Osteoblast (primary cell): ENCODE measurements at places on chromosomes 12 and 14.

- peak; percentile 81 for DNase-seq
Observed at GRCh38 chr14:76863724-76864407, 37.7 kb downstream of the LRRC74A start.

GRCh38 chr14:105487449-105487985, 831 bp downstream of the CRIP1 start:
- no peak for DNase-seq

- DNase-seq = peak; percentile 23
Observed at GRCh38 chr14:101590616-101591015, 29.3 kb downstream of the DIO3 start.

GRCh38 chr12:10136637-10137205, 6.7 kb upstream of the CLEC7A start:
- DNase-seq = no peak

DNA sequence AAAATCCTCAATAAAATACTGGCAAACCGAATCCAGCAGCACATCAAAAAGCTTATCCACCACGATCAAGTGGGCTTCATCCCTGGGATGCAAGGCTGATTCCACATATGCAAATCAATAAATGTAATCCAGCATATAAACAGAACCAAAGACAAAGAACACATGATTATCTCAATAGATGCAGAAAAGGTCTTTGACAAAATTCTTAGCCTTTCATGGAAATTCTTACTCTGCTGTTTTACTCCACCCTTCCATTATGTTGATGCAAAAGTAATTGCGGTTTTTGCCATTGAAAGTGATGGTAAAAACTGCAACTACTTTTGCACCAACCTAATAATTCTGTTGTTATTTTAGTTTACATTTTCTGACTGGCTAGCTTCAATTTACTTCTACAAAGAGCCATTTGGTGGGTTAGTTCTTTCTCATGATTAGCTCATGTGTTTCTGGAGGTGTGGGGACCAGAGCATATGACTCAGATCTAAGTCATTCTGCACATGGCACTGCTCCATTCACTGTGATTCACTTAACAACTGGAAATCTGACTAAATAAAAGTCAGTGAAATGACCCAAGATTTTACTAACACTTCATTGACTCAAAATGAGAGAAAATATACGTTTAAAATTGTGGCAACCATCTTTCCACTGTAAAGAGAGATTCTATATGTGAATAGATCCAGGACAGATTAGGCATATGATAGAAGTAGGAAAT, 99.9 kb downstream of the TMTC3 start:
- DNase-seq = peak; percentile 50

GRCh38 chr14:62301080-62301479, 538.9 kb downstream of the SNAPC1 start:
- DNase-seq = no peak

- DNase-seq = no peak
Observed at GRCh38 chr14:96693252-96693820, 103.8 kb upstream of the VRK1 start.
